Left ventricle myocardium superior (tissue), 1 donor: ENCODE measurements at places on chromosomes 7 and 10. TPM values are rescaled to one million over a fixed set of nuclear protein-coding genes. Genes with fewer than 3 reads are reported as not detected.

GRCh38 chr10:115093286-115093775 is at the start of gene ATRNL1:
ATRNL1 (plus strand) TSS chr10:115093365; CDS start chr10:115093751, 386 bp downstream.
- no peak for DNase-seq

DNA sequence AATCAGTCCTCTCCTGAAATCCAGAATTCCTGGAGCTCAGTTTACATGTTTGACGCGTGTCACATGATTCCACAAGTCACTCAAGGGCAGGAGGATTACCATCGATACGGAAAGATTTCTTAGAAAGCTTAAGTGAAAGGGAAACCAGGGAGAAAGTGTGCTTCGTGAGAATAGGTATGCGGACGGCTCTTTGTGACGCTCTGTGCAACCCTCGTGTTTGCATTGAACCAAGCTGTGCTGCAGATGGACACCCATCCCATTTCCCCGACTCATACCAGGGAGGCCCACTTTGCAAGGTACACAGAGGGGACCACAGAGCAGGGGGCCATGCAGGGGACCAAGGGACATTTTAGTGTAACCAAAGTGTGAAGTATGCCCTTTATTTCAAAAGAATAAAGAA is 43.2 kb downstream of the IKZF1 start:
- no peak for DNase-seq

DNA sequence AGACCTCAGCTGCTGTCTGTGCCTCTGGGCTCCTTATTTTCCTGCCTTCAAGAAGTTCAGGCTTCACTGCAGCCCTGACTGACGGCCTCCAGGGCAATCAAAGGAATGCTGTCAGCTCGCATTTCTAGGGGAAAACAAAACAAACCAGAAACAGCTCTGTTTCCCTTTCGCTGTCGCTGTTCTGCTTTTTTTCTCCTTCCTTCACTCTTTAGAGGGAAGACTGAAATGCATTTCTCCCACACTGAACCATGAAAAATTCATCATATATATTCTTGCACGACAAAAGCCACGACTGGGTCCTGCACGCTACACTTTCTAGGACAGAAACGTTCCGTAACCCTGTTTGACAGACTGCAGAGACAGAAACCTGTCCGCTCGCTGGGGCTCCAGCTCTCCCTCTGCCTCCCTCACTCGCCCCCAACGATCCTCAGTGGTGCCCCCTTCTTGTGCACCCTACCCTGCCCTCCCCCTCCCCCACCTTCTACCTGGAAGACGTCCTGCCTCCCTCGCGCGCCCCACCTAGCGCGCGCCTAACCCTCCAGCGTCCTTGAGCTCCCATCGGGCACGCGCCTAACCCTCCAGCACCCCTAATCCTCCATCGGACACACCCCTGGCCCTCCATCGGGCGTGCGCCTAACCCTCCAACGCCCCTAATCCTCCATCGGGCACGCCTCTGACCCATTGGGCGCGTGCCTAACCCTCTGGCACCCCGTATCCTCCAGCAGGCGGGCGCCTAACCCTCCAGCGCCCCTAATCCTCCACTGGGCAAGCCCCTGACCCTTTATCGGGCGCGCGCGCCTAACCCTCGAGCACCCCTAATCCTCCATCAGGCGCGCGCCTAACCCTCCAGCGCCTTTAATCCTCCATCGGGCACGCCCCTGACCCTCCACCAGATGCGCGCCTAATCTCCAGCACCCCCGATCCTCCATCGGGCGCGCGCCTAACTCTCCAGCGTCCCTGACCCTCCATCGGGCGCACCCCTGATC is 37.1 kb downstream of the SVOPL start:
- no peak for DNase-seq

- no peak for DNase-seq
Measured at GRCh38 chr7:28999427-28999826, 41.3 kb upstream of the TRIL start.

GRCh38 chr10:6741541-6741941 is 161.5 kb upstream of the PRKCQ start:
- no peak for DNase-seq

The ODAD2 gene
- total RNA-seq = 0.42 TPM

The SLC13A1 gene
- total RNA-seq = not detected

The PKD2L1 gene
- not detected for total RNA-seq

The CCDC146 gene
- 11.0 TPM for total RNA-seq
